ENCODE measurements at places on chromosomes 2 and 18.

DNA sequence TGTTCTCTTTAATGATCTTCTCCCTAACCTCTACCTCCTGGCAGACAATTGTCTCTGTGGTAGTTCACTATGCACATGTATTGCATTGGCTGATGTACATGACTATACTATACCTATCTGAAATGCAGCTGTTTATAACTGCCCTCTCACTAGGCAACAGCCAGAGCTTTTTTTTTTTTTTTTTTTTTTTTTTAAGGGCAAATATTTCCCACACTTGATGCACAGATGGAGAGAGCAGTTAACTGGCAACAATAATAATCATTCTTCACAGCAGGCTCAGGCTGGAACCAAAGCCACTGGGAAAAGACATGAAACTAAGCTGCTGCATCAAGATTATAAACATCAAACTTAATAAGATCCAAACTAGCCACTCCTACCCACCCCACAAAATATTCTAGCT is 707.7 kb downstream of the LRP1B start:
- no peak for DNase-seq

DNA sequence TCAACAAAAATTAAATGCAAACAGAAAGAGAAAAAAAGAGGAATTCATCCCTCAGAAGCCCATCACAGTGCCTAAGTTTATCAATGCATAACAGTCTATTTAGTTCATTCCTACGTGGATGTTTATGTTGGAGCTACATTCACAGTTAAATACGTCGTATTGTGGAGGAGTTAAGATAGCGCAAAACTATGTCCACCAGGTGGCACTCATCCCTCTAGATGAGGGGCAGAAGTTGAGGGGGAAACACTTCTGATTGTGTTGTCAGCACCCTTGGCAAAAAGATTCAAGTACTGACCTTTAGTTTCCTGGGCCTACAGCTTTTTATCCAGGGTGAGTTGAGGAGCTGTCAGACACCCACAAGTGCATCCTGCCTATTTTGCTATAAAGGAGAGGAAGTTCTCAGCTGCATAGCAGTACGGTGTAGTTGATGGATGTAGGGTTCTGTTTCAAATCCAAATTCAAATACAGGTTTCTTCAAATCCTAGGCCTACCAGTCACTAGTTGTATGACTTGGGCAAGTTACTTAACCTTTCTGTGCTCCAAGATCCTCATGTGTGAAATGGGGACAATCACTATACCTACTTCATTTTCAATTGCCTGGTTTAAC is 26.8 kb upstream of the MYO1B start:
- DNase-seq, result no peak

GRCh38 chr2:96556441-96557330 is 20.1 kb downstream of the ARID5A start:
- no peak for DNase-seq

GRCh38 chr2:134154246-134154645 is 99.6 kb upstream of the MGAT5 start:
- DNase-seq, result no peak

DNA sequence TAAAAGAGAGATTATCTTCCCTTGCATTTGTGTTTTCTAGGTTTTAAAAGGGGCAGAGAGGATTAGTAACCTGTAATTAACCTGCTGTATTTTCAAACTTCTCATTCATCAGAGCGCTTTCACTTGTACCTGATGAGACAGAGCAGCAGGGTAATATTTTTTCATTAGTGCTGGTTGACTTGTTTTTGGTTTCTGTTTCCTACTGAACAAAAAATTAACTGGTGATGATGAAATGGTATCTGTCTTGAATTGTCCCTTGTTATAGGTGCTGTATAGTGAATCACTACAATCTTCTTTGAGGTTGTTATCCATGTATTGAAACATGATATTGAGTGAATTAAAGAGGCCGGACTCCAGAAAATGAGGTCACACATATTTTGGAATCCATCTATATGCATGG is 37.9 kb downstream of the CDH20 start:
- no peak for DNase-seq

DNA sequence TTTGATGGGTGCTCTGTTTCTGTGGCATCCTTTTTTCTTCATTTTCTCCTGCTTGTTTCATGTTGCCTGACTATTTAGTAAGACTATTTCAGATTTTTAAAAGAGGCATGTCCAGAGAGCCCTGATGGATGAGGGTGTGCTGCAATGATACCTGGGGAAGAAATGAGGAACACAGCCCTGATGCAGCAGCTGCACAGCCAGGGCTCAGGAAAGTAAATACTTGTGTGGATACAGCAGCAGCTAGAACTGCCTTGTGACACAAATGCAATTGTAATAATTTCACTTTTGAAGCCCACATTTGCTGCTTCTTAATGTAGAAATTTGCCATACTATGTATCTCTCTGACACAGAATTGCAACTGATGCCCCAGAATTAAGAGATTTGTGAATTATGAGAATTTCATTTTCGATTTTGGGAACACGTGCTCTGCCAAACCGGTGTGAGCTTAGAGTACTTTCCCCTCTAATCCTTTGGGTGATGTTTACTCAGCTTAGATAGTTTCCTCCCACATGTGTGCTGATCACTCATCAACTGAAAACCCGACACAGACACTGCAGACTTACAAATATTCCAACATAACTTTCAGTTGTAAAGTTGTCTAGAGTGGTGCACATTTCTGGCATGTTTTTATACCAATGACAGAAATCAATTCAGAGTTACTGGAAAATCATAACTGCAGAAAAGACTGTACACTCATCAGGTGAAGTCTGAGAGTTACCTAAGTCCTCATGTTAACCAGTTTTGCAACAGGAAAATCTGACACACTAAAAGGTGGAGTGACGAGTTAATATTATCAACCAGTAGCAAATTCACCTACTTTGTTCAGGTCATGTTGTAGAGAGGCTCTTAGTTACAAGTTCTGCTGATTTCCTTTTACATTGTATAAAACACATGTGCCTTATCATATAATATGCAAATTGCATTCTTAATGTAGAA is 383.4 kb downstream of the CBLN2 start:
- no peak for DNase-seq

DNA sequence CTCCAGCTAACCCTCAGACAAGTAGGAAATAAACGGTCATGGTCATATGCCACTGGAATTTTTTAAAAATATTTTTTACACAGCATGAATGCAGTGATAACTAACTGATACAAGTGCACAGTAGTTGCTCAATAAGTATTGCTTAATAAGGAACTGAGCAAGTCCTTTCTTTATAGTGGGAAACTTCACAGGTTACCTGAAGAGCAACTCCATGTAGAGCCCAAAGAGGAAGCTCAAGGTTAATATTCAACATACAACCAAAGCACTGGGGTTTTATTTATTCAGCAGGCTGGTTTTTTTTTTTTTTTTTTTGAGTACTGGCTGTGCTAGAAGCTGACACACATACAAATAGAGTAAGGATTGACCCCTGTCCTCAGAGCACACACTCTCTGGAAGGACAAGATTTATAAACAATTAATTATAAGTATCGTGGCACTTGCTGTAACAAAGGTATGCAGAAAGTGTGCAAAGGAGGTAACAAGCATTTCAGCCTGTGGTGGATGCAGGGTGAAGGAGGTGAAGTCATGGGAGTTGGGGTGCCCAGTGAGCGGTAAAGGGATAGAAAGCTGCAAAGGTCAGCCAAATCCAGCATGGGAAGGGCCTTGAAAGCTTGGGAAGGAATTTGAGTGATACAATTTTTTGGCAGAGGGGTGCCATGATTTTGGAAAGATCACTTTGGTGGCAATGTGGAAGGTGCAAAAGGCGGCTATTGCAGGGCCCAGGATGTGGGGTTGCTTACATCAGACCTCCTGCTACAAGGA is 52.7 kb downstream of the ATOH8 start:
- DNase-seq, result no peak

- DNase-seq, result no peak
Measured at GRCh38 chr2:80302314-80303005, 2.1 kb downstream of the LRRTM1 start.
